ENCODE measurements at places on chromosomes 2 and 18. TPM values are rescaled to one million over a fixed set of nuclear protein-coding genes. Genes with fewer than 3 reads are reported as not detected.

STK17B gene
- total RNA-seq, result 379 TPM

AQP4 gene
- not detected for total RNA-seq

NEB gene
- 0.58 TPM for total RNA-seq

PSMA8 gene
- 0.91 TPM for total RNA-seq

C2orf78 gene
- not detected for total RNA-seq

POTEI gene
- total RNA-seq, result not detected

PFN4 gene
- not detected for total RNA-seq

MAP2 gene
- total RNA-seq, result not detected

LIMS3 gene
- 1.6 TPM for total RNA-seq

CRYGB gene
- total RNA-seq, result not detected

FBXO36 gene
- 0.50 TPM for total RNA-seq

TLX2 gene
- 0.55 TPM for total RNA-seq

LHCGR gene
- not detected for total RNA-seq

COQ10B gene
- 17.6 TPM for total RNA-seq

SLC9A4 gene
- total RNA-seq, result 0.10 TPM

BARD1 gene
- 38.6 TPM for total RNA-seq

ALLC gene
- not detected for total RNA-seq

SLC8A1 gene
- total RNA-seq, result 0.20 TPM

CNTNAP5 gene
- not detected for total RNA-seq

ITPRIPL1 gene
- total RNA-seq, result 28.9 TPM

B4GALT6 gene
- 0.86 TPM for total RNA-seq

RESP18 gene
- not detected for total RNA-seq

LOXHD1 gene
- 0.13 TPM for total RNA-seq

DNAJC5G gene
- not detected for total RNA-seq

GCKR gene
- total RNA-seq, result not detected

UGT1A8 gene
- total RNA-seq, result not detected

CLEC4F gene
- total RNA-seq, result not detected

SPHKAP gene
- total RNA-seq, result not detected

KYNU gene
- not detected for total RNA-seq

ANO7 gene
- 0.77 TPM for total RNA-seq

MERTK gene
- 0.14 TPM for total RNA-seq

BMPR2 gene
- total RNA-seq, result 5.6 TPM

MOCOS gene
- 0.18 TPM for total RNA-seq

SULT1C4 gene
- not detected for total RNA-seq

AMER3 gene
- not detected for total RNA-seq

RGPD6 gene
- total RNA-seq, result 2.6 TPM

CYS1 gene
- total RNA-seq, result 0.28 TPM

INO80D gene
- total RNA-seq, result 24.4 TPM

IL1B gene
- total RNA-seq, result not detected

TMEM178A gene
- total RNA-seq, result not detected

CCL20 gene
- total RNA-seq, result not detected

RGPD3 gene
- total RNA-seq, result 0.19 TPM

FOXI3 gene
- total RNA-seq, result not detected

HRH4 gene
- not detected for total RNA-seq

APLF gene
- total RNA-seq, result 3.5 TPM

COL4A3 gene
- not detected for total RNA-seq

CRYGD gene
- total RNA-seq, result not detected

HOXD3 gene
- total RNA-seq, result not detected

ACTG2 gene
- not detected for total RNA-seq

ALPG gene
- total RNA-seq, result not detected

CTDSP1 gene
- total RNA-seq, result 209 TPM

ITM2C gene
- total RNA-seq, result 12.2 TPM

MARCHF4 gene
- not detected for total RNA-seq

CCBE1 gene
- total RNA-seq, result not detected

LDLRAD4 gene
- 32.5 TPM for total RNA-seq

FAHD2B gene
- 20.5 TPM for total RNA-seq

OTX1 gene
- total RNA-seq, result not detected

All from activated naive CD4-positive, alpha-beta T cell treated with anti-CD3 and anti-CD28 coated beads, Interleukin-2, amount 10 ng/mL, durations not matched to agents 5 hours and 36 hours (primary cell).